Epithelial cell of umbilical artery (primary cell): ENCODE measurements at places on chromosomes 12 and 14. TPM values are rescaled to one million over a fixed set of nuclear protein-coding genes. Genes with fewer than 3 reads are reported as not detected.

CMA1 gene
- total RNA-seq: not detected in 2 replicates

REM2 gene
- under 0.01 TPM in 1 of 2 replicates, not detected in the other for total RNA-seq

KRT73 gene
- total RNA-seq: not detected in 2 replicates

TEX22 gene
- total RNA-seq: 0.15 TPM in 1 of 2 replicates, not detected in the other

SLCO1B1 gene
- total RNA-seq: not detected in 2 replicates

DPF3 gene
- total RNA-seq: 2.3 and 3.3 TPM in 2 replicates

PKP2 gene
- 5.5 and 16.0 TPM in 2 replicates for total RNA-seq
